ENCODE measurements at places on chromosomes 1 and 21. TPM values are rescaled to one million over a fixed set of nuclear protein-coding genes. Genes with fewer than 3 reads are reported as not detected.

Gene TNFAIP8L2
- 6.9 TPM for total RNA-seq

Gene C1orf87
- not detected for total RNA-seq

Gene GPR52
- total RNA-seq: 2.3 TPM

Gene TTC22
- total RNA-seq: 15.8 TPM

Gene CLCA4
- 0.16 TPM for total RNA-seq

Gene EPS8L3
- total RNA-seq: 3.6 TPM

Gene LMX1A
- total RNA-seq: not detected

Gene RXFP4
- total RNA-seq: not detected

Gene FNDC10
- total RNA-seq: 0.48 TPM

Gene JMJD4
- 11.7 TPM for total RNA-seq

All from breast epithelium (tissue), 4 donors.